ENCODE measurements at places on chromosomes 3 and 15.
A peak's percentile ranks its signal among the peaks of the same experiment; 100 is the strongest.

DNA sequence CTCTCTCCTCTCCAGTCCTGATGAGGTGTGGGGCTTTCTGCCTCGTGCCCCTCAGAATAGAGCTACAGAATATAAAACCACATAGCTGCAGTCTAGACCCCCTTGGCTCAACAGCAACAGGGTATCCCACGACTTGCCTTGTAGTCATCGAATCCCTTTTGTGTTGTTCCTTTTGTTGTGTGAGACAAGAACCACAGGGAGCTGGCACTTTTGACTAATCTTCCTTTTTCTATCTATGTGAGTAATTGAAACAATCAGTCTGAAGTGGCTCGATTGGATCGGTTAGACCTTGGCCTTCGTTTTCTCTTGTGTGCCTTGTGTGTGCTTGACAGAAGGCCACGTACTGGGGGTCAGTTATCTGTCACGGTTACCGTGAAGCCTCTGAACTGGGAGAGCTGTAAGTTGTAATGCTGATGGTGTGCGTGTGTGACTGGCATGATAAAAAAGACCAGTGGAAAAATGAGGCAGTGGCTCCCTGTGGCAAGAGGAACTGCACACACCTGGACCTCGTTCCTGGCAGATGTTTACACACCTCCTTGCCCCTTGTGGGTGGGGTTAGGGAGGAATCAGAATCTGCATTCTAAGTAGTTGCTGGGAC, 23.2 kb upstream of the IQCF6 start:
- DNase-seq: no peak

DNA sequence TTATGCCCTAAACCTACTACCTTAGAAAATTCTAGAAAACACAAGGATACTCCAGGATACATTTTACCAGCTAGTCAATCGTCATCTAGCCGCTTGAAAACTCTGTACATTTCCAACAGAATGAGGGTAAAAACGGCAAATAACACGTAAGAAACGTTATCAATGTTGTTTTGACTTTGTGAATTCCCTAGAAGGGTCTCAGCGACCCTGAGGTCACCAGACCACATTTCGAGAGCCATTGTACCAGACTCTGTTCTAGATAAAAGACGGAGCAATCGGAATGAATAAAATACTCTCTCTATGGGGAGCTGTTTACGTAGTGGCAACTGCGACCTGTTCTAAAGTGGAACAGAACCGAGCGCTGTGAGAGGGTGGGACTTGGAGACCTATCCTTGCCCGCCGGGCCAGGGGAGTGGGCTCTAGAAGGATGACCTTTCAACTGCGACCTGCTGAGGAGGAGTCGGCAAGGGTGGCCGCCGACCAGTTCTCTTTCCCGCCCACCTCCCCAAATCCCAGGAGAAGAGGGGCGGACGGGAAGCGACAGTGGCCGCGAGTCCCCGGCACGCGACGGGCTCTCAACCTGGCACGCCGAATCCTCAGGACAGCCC, 778 bp upstream of the AP4E1 start:
- DNase-seq: no peak

DNA sequence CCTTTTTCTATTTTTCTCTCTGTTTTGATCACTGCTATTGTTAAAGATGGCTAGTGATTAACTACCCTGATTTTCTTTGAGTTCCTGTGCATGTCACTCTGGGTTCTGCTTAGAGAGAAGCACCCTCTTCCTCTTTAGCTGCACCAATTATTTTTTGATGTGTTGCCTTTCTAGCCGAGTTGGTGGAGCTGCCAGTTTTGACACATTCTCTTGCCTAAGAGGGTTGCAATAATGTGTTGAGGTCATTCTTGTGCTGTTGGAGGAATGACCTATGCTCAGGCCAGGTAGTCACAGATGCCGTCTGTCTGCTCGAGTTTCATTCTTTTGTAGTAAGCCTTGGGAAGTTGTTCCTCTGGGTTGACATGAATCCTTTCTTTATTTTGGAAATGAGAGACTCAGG, 84.6 kb upstream of the DPH6 start:
- no peak for DNase-seq

- DNase-seq: no peak
Observed at GRCh38 chr3:140974900-140975299, 33.3 kb downstream of the SLC25A36 start.

GRCh38 chr3:30620402-30621360, 14.3 kb downstream of the TGFBR2 start:
- no peak for DNase-seq

DNA sequence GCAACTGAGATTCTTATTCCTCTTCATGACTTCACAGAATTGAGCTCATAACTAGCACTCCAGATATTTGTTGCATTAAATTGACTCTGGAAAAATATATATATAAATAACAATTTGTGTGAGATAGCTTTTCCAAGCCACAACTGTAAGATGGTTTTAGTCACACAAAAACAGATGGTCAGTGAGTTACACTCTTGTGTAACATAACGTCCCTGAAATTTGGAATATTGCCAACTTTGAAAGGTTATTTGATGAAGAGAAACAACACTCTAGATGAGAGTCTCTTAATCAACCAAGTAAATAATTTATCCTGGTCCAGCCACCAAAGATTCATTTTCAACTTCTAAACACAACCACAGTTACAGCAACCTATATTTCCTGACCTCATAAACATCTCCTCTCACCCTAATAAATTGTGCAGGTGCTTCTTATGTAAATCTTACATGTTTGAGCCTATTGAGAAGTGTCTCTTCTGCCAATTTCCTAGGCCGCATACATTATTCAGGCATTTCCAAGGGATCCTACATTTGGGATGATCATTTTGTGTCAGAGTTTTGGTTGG, 84.9 kb upstream of the ACP3 start:
- DNase-seq: no peak

GRCh38 chr15:74144153-74144775, 13.9 kb downstream of the ISLR2 start:
- DNase-seq: no peak

DNA sequence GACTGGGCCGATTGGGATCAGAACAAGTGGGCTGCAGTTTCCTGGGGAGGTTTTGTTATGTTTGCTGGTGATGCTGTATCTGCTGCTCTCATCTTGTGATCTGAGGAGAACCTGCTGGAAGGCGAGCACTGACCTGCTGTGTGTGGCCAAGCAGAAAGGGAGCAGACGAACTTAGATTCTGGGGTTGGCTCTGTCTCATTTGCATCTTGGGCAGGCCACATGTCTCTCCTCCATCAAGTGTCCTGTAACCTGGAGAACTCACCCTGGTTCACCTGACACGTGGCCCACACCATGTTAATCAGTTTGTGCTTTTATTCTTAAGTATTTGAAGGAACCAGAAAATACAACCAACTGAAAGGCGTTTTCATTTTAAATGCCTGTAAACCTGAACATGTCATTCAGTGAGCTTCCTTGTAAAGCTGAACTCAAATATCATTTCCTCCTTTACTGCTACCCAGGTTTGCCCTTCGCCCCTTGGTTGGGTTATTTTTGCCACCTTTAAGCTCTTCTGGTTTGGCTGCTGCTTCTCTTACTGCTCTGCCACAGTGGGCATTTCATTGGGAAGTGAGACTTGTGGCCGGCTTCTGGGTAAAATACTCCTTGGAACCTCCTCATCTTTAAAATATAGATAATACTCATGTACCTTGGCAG, 33.5 kb upstream of the TRAK1 start:
- DNase-seq: no peak

GRCh38 chr3:101069901-101070798, 76.9 kb upstream of the ABI3BP start:
- peak; percentile 10 for DNase-seq

DNA sequence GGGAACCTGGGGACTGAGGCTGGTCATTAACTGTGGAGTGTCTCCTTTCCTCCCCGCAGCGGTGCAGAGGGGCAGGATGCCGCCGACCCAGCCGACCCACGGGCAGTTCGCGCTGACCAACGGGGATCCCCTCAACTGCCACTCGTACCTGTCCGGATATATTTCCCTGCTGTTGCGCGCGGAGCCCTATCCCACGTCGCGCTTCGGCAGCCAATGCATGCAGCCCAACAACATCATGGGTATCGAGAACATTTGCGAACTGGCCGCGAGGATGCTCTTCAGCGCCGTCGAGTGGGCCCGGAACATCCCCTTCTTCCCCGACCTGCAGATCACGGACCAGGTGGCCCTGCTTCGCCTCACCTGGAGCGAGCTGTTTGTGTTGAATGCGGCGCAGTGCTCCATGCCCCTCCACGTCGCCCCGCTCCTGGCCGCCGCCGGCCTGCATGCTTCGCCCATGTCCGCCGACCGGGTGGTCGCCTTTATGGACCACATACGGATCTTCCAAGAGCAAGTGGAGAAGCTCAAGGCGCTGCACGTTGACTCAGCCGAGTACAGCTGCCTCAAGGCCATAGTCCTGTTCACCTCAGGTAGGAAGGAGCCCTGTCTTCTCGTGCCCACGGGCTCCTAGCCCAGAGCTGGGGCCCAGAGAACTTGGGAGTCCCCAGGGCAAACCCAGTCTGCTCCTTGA, 3.7 kb downstream of the NR2F2 start:
- no peak for DNase-seq

GRCh38 chr15:60649845-60650548, 171.1 kb upstream of the ICE2 start:
- no peak for DNase-seq

GRCh38 chr3:67653425-67654098, 850 bp downstream of the SUCLG2 start:
- no peak for DNase-seq

DNA sequence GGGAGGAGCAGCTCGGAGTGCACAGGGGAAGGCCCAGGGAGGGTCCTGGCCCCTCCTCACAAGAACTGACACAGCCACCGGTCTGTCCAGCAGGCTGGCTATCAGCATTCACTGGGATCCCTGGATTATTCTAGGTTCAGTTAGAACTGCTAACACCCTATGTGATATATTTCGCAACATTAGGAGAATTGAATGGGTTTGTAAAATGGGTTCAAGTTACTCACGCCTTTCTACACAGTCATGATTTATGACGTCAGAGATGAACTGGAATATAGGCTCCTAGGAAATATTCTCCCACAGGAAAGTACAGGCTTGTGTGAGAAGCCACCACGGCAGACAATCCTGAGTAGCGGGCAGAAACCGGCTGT, 969 bp upstream of the BSN start:
- no peak for DNase-seq

- no peak for DNase-seq
Observed at GRCh38 chr3:141605883-141606282, 119.1 kb downstream of the RASA2 start.

GRCh38 chr3:143151004-143151731, 31.6 kb downstream of the CHST2 start:
- no peak for DNase-seq

DNA sequence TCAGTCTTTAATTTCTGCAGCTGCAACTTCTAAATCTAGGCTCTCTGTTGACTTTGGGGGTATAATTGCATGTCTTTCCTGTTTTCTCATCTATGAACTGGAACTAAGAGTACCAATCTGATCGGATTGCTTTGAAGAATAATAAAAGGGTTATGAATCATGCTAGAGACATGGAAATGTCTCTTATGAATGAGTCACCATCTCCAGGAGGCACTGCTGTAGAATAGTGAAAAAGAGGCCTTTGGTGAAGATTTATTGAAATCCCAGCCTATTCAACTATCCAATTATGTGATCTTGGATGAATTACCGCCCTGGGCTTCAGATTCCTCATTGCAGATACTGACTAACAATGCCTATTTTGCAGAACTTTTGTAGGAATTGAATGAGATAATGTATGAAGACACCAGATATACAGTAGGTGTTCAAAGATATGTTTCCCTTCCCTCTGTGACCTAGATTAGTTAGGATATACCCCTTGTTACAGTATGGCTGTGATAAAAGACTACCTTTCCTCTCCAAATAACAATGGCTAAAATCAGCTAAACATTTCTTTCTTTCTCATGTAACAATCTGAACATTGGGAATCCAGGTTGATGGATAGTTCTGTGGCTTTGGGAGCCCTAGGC, 11.5 kb upstream of the CMTM8 start:
- DNase-seq: no peak

DNA sequence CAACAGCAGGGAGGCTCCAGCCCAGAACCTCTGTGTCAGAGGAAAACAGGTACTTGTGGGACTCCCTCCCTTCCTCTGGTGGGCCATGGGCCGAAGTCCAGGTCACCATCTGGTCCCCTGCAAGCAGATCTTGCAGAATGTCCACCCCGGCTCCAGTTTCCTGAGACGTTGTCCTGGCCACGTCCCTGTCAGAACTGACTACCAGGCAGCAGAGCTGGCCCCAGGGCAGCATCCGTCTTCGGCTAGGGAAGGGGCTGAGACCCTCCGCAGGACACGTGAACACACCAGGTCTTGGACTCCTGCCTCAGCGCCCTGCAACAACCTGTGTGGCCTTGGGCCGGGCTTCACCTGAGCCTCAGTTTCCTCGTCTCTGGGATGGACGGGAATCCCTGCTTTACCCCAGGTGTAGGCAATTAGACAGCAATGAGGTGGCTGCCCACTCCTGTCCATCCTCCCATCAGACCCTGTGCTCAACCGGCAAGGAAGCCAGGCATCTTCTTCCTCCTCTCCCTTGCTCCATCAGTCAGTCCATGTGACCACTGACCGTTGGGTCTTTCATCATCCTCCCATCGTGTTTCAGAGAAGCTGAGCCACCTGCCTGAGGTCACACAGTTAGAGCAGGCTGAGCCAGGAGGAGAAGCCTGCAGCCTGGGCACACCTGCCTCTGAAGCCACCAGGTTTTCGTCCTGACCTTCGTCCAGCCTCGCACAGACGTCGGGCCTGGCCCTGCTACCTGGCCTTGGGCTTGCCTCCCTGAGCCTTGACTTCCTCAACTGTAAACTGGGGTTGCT, 8.9 kb upstream of the PRKCD start:
- DNase-seq: no peak

Measured in GM12891 (cell line).